ENCODE measurements at places on chromosomes 12 and 14.

- DNase-seq: peak; percentile 36
Observed at GRCh38 chr14:93012951-93013719, 90.2 kb downstream of the CHGA start.

- DNase-seq: no peak
Observed at GRCh38 chr14:95453713-95453980, 62.8 kb downstream of the SYNE3 start.

GRCh38 chr14:68349900-68350629 is 442.8 kb downstream of the ZFP36L1 start:
- DNase-seq: no peak

- peak; percentile 33 for DNase-seq
Observed at GRCh38 chr14:72736308-72736707, 157.6 kb downstream of the DPF3 start.

- no peak for DNase-seq
Observed at GRCh38 chr14:81246461-81247270, 25.9 kb upstream of the GTF2A1 start.

- DNase-seq: no peak
Observed at GRCh38 chr12:101297661-101298060, 17.8 kb downstream of the UTP20 start.

DNA sequence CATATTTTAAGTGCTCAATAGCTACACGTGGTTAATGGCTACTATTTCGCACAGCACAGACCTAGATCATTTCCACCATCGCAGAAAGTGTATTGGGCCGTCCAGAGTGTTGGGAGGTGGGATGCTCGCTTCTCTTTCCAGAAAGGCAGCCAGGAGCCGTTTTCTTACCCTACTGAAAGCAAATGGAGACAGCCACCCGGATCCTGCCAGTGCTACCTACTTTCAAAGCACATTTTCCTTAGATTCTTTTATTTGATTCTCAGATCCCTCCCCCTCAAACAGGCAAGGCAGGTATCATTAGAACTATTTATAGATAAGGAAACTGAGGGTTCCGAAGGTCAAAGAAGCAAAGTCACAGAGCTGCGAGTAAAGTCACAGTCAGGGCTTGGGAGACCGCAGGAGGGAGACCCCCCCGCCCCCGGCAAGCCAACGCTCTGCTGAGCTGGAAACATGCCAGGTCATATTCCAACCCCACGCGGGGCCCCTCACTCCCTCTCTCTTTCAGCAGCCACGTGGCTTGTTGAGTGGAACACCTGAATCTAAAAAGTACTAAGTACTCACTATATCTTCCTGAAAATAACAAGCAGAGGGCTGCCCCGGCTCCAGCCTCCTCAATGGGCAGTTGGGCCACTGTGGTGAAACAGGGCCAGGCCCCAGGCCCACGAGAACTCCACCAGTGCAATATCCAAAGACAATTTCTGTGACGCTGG is 36.2 kb downstream of the PRIMA1 start:
- DNase-seq: no peak

DNA sequence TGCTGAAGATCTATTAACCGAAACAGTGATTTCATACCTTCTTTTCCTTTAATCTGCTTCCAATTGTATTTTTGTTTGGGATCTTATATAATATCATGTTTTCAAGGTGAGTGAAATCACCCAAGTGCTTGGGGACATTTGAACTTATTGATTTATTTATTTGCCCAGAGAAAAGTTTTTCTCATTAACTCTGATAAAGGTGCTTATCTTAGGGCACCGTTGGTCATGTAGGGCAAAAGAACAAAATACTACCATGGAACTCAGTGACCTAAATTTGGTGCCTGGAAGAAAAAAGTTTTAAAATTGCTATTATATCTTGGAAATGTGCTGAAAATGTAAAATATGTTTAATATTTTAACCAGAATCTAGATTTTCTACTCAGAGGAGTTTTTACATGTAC is 207.4 kb upstream of the NPAS3 start:
- no peak for DNase-seq

- no peak for DNase-seq
Observed at GRCh38 chr14:93531644-93532043, 100.9 kb downstream of the UNC79 start.

DNA sequence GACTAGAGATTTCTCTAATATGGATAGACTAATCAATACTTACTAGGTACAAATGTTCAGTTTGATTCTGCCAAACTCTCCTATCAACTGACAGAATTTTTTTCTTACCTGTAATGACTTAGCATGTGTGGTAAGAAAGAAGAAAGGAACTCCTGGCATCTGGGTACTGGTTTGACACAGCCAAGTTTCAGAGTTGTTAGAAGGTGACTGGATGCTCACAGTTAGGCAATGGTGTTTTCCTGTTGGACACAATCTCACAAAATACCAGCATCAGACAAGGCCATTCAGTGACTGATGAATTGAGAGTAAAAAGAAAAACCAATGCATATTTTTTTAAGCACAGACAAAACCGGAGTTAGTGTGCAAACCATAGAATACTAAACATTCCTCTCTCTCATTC is 4.2 kb downstream of the MUCL1 start:
- DNase-seq: no peak

DNA sequence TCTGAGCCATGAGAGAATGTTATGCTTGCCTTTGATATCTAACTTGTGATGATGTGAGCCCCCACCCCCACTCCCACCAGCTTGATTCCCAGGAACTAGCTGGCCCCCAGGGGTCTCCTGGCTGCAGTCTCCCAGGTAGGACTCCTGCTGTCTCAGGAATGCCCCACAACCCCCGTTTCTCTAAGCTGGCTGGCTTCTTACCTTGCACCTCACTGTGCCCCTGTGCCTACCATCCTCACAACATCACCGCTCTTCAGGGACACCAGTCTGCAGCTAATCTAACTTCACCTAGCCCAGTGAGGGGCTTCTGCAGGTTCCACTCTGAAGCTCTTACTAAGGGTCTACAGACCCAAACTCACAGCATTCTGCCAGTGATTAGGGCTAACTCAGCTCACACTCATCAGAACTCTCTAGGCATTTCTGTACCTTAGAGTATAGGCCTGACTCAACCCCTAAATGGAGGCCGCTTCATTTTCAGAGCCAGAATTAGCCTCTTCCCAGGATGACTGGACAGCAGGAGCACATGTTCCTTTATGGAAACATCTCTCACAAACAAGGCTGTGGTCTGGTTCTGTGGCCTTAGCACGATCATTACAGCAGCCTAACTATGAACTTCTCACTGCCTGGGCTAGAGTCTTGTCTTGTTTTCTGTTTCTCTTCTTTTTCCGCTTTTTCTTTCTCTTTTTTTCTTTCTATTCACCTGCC is 72.8 kb upstream of the IFNG-AS1 start:
- DNase-seq: no peak

DNA sequence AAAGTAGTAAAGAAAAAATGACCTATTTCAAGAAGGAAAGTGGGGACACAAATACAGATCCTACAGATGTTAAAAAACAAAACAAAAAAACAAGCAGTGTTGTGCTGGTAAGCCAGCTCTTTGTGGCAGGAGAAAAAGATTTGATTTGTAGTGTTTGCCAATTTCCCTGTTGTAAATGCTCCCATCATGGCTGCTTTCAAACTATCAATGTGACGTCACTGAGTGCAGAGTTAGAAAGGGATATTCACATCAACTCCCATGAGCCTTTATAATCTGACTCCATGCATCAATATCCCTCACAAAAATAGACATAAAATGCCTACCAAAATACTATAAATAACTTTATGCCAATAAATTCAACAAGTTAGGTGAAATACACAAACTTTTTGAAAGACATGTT is 32.2 kb upstream of the BCL11B start:
- DNase-seq: no peak

DNA sequence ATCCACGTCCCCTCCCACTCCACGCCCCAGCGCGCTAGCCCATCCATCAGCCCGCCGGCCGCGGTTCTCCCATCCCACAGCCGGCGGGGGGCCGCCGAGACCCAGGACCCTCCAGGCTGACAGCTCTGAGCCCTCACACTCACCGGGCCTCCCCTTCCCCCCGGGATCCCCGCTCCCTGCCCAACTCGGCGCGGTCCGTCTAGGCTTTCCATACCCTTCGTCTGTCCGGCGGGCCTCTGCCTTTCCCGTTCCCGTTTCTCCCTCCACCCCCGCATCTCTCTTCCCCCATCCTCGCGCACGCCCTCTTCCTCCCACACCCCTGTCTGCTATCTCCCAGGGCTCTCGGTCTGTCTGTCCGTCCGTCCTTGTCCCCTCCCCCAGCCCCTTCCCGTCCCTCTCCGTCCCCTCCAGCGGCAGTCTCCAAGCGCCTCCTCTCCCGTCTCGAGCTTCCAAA is 726 bp downstream of the ZFHX2 start:
- DNase-seq: peak; percentile 28

GRCh38 chr14:23167116-23167847 is 16.2 kb downstream of the SLC7A8 start:
- peak; percentile 66 for DNase-seq

DNA sequence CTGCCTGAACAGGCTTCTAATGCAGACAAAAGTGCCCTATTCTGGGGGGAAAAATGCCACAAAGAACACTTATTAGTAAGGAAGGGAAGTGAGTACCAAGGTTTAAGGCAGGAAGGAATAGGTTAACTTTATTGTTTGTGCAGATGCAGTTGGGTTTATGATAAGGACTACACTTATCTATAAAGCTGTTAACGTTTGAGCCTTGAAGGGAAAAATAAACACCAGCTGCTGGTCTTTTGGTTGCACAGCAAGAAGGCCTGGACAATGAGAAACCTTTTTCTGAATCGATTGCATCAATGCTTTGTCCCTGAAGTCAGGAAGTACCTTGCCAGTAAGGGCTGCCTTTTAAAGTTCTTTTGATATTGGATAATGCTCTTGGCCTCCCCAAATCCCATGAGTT is 407.8 kb downstream of the ATP23 start:
- no peak for DNase-seq

DNA sequence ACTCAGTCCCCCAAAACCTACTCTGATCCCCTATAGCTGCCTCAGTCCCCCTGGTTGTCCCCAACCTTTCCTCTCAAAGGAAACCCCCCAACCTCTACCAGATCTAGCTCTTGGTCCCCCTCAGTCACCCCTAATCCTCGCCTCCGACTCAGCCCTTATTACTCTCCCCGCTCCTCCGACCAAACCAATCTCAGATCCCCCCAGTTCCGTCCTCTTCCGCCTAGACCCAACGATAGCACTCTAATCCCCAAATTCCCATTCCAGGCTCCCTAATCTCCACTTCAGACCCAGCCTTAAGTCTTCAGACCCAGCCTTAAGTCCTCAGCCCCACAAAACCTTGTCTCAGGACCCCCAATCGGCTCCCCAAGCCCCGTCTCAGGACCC is 612 bp downstream of the VPS37B start:
- DNase-seq: no peak

DNA sequence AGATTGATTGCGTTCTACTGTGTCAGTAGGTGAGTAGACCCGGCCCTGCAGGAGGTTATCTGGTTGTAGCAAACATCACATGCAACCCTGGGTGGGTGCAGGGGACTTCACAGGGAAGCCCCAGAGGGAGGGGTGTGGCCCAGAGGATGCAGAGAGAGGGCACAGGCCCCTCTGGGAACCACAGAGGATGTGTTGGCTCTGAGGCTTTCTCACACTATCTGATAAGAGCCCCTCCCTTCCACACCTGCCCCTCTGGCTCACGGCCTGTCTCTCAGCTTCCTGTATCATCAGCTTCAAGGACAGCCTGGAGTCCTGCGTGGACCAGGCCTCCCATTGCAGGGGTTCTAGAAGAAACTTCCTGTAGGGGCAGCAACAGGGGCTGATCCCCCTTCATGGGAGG is 101.9 kb downstream of the RIN3 start:
- no peak for DNase-seq

DNA sequence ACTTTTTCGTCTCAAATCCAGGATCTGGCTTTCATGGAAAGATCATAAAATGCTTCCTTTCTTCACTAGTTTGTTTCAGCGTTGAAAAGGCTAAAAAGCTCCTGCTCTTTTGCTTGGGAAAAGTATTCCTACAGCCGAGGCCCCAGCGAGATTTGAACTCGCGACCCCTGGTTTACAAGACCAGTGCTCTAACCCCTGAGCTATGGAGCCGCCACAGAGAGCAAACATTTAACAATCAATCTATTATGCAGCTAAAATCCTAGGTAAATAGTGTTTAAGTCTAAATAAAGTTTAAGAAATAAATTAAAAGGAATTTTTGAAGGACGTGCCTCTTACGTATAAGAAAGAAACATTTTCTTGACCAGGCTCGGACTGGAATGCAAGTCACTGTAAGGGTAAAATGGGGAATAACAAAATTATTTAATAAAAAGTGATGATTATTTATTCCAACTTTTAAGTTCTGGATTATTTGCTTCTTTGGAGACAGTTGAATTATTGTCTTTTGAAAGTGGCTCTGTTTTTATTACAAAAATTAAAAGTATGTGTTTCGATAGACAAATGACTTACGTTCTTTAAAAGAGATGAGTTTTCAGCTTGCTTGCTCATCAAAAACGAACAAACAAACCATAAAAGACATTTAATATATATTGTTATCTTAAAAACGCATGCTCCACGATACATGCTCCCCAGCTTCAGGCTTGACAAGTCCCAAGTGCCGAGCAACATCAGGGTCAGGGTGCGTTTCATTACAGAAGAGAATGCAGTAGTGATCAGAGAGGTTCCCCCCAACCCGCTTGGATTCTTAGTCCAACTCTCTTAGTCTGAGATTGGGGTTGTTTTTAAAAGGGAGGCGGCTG is 10.2 kb downstream of the OR6S1 start:
- peak; percentile 44 for DNase-seq

DNA sequence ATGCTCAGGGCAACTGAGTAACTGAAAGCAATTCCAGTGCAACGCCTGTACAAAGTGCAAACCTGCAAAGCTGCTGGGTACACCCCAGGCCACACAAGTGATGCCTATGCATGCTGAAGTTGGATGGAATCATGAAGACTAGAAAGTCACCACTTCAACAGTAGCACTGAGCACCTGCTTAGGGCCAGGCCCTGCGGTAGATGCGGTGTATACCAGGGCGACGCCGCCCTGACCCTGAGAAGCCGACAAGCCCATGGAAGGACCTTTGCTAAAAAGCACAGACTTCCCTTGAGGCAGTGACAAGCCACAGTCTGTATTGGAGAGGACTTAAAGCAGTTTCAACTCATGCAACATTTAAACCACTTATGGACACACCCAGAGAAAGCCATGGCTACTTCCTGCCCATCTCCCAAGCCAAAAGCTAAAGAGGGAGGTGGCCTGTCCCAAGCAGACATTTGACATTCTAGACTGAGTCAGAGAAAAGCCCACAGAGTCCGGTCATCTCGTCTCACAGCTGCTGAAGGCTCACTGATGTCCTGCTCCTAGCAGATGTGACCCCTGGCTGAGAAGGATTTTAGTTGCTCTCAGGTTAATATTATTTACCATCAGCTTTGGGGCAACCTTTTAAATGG is 843.9 kb upstream of the TMEM132C start:
- no peak for DNase-seq

DNA sequence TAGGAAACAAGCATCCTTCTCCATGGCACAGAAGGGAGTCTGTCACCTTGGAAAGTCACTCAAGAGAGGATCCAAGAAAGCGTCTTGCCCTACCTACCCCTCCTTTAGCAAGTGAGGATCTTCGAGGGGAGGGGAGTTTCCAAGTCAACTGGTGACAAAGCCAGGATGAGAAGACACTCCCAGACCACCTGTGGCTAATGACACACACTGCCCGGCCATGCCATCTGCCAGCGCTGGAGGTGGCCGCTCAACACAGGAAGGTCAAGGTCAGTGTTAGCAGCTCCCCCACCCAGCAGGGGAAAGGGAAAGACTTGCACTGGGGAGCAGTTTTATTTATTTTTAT is 41.3 kb downstream of the ELK3 start:
- no peak for DNase-seq

All from SW480 (cell line).